Osteoblast (primary cell): ENCODE measurements at places on chromosomes 2 and 18. TPM values are rescaled to one million over a fixed set of nuclear protein-coding genes. Genes with fewer than 3 reads are reported as not detected.

PKDCC gene
- total RNA-seq, result 1.2 and 4.0 TPM in 2 replicates

GRCh38 chr2:240956935-240957655 is 41.3 kb upstream of the SNED1 start:
- DNase-seq, result peak; percentile 81

PID1 gene
- 9.8 and 11.8 TPM in 2 replicates for total RNA-seq

DNA sequence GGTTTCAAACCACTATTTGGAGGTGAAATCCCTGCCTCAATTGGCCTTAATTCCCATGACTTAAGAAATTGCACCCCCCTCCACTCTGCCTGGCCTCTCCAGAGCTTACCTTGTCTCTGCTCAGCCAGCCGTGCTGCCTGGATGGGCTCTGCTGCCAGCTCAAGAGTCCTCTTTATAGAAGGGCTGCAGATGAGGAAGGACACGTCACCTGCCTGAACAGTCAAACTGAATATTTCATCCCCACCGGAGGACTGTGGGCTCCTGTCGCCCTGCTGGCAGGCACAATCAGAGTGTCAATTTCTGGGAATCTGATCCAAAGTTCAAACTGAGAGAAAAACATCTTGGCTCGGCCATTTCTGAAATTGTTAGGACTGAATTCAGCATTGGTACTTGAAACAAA is at the start of gene OTOS:
Gene OTOS (minus strand): TSS at position 148 of the 400 bp plus-strand sequence. CDS start 332 bp downstream, outside the sequence.
- peak; percentile 65 for DNase-seq

DNA sequence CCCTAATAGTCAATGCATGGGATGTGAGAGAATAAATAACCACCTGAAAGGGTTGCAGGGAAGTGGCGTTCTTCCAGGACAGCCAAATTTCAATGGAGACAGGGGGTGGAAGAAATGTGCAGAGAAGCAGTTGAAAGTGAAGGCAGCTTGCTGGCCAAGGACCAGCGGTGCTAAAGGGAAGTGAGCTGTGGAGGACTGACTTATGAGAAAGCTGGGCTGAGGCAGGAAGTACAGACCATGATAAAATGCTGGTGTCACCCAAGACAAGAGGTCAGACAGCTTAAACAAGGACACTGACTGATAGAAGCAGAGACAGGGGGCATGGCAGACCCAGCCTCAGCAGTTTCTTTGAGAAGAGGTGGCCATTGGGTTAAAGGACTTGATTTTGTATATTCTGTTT is 106.7 kb downstream of the DTNB start:
- no peak for DNase-seq

DNA sequence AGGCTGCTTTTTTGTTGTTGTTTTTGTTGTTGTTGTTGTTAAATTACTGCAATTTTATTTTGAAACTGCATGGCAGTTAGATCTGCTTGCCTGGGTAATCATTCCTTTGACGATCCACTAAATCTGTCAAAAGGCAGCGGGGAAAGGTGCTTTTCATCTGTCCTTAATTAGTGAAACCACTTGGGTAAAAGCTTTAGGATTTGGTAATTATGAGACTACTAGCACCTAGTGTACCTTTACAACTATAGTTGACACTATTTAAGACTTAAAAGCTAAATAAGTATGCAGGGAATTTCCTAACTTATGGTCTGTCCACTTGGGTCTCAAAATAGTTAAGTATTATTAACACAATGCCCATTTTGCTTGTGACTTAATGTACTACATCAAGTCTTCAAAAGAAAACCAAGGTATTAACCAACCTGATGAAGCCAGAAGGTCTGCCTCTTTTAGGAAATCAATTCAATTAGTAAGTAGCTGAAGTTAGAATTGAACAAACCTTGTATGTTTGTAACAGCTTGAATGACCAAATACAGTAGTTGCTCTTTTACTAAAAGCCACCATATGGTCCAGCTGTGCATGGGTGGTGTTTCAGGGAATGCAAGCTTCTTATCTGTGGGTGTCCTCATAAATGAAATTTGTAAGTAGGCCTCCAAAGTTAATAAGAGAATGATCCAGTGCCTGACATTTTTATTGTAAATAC is 44.8 kb downstream of the NAB1 start:
- DNase-seq, result no peak

DNA sequence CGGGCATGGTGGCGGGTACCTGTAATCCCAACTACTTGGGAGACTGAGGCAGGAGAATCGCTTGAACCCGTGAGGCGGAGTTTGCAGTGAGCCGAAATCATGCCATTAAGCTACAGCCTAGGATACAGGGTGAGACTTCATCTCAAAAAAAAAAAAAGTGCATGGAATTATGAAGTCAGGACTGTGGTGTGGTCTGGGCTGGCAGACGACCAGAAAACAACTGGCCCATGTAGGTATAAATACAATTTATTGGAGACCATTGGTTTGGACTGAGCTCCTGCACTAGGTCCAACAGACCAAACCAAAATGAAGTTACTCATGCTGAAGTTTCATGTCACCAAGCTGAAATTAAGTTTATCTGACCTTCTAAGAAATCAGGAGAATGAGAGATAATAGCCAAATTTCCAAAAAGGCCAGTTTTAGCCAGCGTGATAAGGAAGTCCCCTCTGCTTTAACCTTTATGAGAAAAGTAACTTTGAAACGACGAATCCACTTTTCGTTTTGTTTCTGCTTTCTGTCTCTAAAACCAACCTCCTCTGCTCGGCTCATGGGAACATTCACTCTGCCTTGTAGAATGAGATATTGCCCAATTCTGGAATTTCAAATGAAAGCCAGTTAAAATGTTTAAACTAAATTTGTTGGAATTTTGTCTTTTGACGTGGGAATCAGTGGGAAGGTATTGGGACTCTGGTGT is 17.7 kb upstream of the RAB10 start:
- no peak for DNase-seq

DNA sequence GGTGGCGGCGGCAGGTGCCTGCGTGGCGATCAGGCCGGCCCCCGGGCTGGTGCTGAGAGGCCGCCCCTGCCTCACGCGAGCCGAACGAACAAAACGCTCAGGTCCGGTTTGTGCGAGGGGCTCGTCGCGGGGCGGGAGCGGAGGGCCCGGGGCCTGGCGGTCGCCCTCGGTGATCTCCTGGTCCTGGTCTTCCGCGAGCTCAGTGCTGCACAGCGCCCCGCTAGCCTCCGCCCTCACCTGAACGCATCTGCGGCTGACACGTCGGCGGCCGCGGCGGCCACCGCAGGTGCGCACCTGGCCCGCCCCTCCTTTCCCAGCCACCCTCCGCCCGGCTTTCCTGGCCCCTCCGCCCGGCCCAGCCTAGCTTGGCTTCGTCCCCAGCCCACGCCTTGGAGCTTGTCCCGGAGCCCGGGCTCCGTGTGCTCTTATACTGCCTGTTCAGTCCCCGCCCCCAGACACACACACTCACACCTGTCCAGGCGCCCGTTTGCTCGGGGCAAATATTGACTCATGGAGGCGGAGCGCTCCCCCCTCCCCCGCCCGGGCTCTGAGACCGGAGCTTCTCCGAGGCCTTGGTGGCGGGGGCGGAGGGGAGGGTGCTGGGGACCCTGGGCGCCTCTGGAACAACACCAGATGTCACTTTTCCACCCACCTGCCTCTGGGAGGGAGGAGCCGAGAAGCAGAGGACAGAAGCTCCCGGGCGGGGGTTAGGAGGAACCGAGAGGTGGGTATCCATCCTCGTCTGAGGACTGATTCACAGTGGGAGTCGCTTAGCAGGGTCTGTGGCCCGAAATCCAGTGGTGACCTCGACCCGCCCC is 8.6 kb upstream of the CRYBA2 start:
- DNase-seq, result peak; percentile 89

ACMSD gene
- not detected in 2 replicates for total RNA-seq

DNA sequence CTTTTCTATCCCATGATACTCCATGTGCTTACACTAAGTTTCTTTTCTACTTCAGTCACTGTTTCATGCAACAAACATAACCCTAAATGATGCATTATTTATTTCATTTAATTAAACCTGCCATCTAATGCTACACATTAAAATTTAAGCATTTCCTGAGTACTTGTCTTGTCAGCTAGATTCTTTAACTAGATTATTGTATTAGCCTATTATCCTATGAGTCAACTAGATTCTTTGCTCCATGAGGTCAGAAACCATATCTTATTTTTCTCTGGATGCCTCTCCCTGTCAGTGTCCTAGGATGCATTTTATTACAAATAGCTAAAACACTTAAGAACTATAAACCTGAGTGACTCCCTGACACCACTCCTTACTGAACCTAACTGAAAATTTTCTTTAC is 652.4 kb downstream of the SLC4A3 start:
- peak; percentile 64 for DNase-seq

DNA sequence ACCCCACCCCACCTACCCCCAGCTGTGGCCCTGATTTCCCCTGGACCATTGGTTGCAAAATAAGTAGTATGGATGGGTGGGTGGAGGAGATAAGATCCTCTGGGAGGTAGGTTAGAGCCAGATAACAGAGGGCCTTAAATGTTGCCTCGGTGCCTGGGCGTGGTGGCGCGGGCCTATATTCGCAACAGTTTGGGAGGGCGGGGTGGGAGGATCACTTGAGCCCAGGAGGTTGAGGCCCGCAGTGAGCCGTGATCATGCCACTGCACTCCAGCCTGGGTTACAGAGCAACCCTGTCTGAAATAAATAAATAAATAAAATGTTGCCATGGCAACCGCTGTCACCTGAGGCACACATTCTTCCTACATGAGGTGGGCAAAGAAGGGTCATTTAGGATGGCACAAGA is 103.3 kb upstream of the GATA6 start:
- DNase-seq, result no peak

TTC32 gene
- 10.3 and 14.8 TPM in 2 replicates for total RNA-seq

VWC2L gene
- not detected in 2 replicates for total RNA-seq

DNA sequence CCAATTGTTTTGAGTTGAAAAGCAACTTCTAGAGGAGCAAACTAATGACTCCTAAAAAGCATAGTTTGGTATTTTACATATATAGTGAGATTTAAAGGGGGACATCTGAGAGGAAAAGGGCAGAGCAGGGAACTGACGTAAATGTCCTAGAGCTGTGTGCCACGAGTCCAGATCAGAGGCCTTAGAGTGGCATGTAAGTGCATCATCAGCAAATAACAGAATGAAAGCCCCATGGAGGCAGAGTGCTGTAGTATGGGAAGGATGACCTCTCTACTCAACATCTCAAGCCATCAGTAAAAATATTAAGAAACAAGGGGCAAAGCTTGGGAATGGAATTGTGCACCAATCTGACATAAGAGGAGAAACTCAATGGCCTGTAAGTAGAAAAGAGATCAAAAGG is 31.4 kb downstream of the SCG2 start:
- no peak for DNase-seq

- DNase-seq, result no peak
Observed at GRCh38 chr2:149908726-149909683, 321.4 kb upstream of the MMADHC start.

DNA sequence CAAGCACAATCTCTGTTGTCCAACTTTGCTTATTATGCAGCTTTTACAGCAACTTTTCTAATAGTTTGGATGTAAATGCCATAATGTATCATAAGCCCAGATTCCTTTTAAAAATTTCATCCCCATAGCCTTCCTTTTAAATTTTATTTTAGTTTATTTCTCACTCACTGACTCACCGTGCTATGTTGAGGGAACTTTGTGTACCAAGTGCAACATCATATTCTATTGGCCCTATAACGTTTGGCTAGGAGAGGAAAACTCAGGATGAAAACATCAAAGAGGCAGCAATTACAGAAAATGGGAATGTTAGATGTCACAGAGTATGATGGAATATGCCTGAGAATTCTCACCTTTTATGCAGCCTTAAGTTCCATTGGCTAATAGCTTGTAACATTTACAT is 135.5 kb downstream of the LCLAT1 start:
- DNase-seq, result no peak

- no peak for DNase-seq
Observed at GRCh38 chr2:65043001-65043400, 13.2 kb upstream of the CEP68 start.

GRCh38 chr2:52128081-52128480 is 1096.1 kb upstream of the NRXN1 start:
- no peak for DNase-seq

DNA sequence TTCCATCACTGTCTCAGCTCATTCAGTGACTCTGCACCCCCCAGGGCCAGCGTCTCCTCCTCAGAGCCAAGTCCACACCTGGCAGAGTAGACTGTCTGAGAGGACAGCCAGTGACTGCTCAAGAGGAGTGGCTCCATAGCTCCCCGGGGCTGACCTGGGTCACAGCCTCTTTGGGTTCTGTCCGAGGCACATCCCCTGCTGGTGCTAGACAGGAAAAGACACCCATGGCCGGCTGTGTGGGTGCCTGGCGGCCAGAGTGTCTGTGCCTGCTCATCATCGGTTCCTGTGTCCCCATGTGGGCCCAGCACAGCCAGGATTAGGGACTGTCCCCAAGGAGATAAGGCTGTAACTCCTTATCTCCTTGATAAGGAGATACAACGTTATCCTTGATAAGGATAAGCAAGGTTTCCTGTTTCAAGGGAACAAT is 3.5 kb upstream of the CROCC2 start:
- peak; percentile 84 for DNase-seq

DNA sequence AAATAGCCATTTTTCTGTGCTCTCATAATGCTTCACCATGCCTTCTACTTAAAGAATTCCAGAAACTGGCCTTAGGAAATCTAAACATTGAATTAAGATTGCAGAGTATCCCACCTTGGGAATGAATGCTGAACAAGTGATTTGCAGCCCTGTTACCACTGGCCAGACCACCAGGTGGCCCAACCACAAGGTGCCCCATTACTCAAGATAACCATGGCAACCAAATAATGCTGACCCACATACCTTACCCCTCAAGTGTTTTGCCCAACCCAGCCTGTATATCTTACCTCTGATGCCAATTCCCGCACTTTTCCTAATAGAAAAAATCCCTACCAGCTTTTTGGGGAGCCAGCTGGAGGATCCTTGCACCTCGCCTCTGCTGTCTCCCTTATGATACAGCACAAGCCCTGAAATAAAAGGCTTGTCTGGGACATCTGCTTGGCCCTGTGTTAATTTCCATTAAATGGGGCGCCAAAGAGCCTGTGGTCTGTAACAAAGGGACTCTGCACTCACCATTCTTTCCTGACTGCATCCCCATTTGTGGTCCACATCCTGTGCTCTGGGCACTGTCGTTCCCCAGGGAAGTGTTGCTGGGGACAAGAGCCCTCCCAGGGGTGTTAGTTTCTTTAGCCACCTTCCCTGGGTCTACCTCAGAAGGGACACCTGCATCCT is 17.3 kb upstream of the KCNF1 start:
- no peak for DNase-seq

DNA sequence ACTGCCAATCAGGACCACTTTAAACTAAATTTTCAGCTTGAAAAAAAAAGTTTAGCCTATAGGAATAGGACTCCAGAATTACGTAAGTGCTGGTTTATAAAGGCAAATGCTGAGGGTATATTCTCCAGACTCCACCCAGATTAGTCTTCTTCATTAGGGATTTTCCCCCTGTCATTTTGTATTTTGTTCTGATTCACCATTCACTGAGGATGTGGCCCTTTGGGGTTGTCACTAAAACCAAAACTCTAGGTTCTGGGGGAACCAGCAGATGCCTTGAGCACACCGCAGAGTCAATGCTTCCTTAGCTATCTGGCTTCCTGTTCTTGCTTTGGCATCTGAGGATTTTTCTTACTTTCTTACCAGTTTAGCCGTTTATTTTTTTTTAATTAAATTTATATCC is 10.5 kb downstream of the SCYGR4 start:
- no peak for DNase-seq

- no peak for DNase-seq
Observed at GRCh38 chr18:56167366-56167765, 471.0 kb downstream of the TXNL1 start.

KRTCAP3 gene
- under 0.01 and 0.72 TPM in 2 replicates for total RNA-seq

- peak; percentile 93 for DNase-seq
Observed at GRCh38 chr2:74201596-74201995, 3.2 kb downstream of the MTHFD2 start.

GRCh38 chr2:33810046-33810835 is 211.1 kb upstream of the FAM98A start:
- no peak for DNase-seq
